ENCODE measurements at places on chromosomes 11 and 22. TPM values are rescaled to one million over a fixed set of nuclear protein-coding genes. Genes with fewer than 3 reads are reported as not detected.
A peak's percentile ranks its signal among the peaks of the same experiment; 100 is the strongest.

GRCh38 chr11:104060004-104060794, 23.8 kb downstream of the DDI1 start:
- DNase-seq = no peak

DNA sequence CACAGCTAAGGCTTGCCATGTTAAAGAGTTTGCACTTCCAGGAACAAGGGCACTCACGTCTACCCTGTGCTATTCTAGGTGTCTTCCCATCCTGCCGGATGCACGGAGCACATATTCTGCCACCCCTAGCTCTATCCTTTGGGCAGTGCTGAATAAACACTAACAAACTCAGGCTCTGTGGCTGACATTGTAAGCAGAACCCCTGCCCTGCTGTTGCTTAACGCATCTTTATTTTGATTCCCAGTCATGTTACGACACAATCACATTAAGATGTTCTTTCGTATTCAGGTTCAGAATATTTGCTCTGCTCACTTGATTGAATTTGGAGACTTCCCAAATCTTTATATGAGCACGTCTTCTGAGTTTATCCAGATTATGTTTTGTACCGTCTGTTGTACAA, 3.7 kb upstream of the HDHD5 start:
- no peak for DNase-seq

GRCh38 chr22:18075720-18076497, 1.9 kb upstream of the PEX26 start:
- no peak for DNase-seq

GRCh38 chr11:92018332-92018731, 206.3 kb upstream of the FAT3 start:
- no peak for DNase-seq

GRCh38 chr11:96141626-96142025, 201.4 kb downstream of the MAML2 start:
- no peak for DNase-seq

DNA sequence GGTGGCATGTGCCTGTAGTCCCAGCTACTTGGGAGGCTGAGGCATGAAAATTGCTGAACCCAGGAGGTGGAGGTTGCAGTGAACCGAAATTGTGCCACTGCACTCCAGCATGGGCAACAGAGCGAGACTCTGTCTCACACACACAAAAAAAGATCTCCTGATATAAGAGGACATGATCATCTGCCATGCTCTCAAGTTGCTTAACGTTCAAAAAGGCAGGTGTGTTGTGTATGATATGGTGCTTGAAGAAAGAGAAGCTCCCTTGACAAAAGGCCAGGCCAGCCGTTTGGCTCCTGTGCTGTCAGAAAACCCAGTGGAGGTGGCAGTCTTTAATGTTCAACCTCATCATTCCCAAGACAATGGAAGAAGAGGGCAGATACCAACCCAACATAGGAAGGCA, 117.3 kb upstream of the PLET1 start:
- DNase-seq = no peak

DNA sequence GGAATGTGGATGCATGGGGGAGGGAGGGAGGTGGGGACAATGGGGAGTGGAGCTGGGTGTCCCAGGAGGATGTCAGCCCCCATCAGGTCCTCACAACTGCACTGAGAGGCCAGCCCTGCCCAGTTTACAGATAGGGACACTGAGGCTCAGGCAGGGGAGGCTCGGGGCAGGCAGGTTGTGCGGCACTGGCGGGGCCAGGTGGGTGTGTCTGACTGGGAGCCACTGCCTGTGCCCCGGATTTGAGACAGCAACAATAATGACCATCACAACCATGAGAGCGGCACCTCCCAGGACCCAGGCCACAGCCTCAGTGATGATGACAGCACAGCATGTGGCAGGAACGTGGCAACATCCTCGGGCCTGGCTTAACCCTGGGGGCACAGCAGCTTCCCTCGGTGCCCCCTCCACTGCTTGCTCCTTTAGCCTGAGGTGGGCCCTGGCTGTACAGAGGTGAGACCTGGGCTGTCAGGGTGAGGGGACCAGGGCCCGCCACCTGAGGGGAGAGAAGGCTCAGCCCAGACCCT, 32.0 kb downstream of the SHISAL1 start:
- no peak for DNase-seq

DNA sequence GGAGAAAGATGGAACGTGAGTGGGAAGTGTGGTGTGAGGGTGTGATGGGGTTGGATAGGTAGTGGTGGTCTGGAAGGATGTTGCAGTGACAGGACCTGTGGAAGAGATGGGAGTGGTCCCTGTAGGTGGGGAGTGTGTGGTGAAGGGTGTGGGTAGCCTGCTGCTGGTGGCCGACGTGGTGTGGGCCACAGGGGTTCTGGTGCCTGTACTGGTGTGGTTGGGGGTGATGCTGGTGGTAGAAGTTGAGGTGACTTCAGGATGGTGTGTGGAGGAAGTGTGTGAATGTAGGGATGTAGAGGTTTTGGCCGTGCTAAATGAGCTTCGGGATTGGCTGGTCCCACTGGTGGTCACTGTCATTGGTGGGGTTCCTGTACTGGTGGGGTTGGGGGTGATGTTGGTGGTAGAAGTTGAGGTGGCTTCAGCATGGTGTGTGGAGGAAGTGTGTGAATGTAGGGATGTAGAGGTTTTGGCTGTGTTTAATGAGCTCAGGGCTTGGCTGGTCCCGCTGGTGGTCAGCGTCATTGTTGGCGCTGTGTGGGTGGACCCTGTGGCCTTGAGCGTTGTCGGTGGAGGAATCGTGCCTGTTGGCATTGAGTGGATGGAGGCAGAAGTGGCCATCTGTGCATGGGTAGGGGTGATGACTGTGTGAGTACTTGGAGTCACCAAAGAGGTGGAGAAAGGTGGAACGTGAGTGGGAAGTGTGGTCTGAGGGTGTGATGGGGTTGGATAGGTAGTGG, 19.1 kb downstream of the MUC6 start:
- no peak for DNase-seq

- DNase-seq = no peak
Observed at GRCh38 chr11:9151631-9152030, 60.2 kb upstream of the SCUBE2 start.

DNA sequence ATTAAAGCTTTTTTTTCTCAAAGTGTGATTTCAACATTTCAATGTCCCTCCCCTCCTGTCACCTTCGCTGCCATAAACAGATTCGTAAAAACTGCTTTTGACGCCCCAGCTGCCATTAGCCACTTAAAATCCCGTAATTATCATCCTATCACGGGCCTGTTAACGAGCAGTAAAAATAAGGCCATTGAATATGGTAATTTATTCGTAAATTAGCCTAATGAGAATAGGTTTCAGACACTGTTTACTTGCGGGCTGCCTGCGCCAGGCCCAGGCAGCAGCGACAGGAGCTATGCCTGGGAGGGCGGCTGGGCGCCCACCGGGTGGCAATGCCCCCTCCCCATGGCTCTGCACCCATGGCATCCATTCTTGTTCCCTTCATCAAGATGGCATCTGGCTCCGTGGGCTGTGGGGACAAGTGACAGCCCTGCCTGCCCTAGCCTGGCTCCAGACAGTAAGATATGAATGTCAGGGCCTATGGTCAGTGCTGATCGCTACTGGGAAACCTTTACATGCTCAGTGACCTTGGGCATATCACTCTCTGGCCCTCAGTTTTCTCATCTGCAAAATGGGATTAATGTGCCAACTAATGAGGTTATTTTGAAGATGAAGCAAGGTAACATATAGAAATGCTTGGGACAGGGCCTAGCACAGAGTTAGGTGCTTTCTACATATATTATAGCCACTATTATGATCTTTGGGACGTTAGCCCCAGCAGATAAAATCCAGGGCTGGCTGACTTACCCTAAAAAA, 500.8 kb downstream of the MN1 start:
- DNase-seq = no peak

GRCh38 chr11:119188887-119189286, 3.6 kb downstream of the NHERF4 start:
- no peak for DNase-seq

GRCh38 chr11:118000067-118000849, 14.1 kb downstream of the IL10RA start:
- no peak for DNase-seq

DNA sequence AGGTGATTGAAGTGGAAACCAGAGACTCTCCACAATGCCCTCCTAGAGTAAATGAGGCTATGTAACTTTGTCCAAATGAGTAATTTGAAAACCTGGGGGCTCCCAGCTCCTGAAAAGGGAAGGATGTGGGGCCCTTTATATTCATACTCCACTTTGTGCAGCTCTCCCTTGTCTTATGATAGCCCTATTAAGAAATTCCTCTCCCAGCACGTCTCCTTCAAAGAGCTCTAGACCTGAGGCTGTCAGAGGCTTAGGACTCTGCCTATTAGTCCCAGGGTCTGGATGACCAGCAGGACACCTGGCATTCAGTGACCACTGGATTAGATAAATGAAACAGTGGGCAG, 2.1 kb downstream of the SLC43A1 start:
- no peak for DNase-seq

DNA sequence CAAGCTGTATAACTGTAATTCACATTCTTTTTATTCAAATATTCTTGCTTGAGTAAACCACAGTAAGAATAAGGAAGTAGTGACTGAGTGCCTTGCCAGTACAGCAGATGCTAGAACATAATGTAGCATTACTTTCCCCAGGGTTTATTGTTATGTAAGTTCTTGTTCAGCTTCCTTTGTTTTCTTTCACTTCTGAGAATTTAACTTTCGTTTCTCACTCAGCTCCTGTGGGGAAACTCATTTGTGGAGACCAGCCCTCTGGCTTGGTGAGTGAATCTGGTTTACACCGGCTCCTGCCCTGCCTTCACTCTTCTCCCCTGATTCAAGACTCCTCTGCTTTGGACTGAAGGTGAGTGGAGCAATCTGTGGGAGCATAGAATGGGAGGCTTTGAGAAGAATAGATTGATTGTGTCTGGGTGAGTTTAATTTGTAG, at the start of gene TRIM22:
TRIM22 (plus strand) TSS at position 240 of the 433 bp plus-strand sequence. CDS start 6,443 bp downstream, outside the sequence.
- DNase-seq = peak; percentile 92

GRCh38 chr22:31929167-31929930, 15.0 kb upstream of the YWHAH start:
- DNase-seq = no peak

LRRC74B gene
- polyA plus RNA-seq = not detected

CNGA4 gene
- not detected for polyA plus RNA-seq

CYP2R1 gene
- polyA plus RNA-seq = 5.1 TPM

KCTD14 gene
- polyA plus RNA-seq = 0.54 TPM

OR4A16 gene
- not detected for polyA plus RNA-seq
